ENCODE measurements at places on chromosomes 4 and X. TPM values are rescaled to one million over a fixed set of nuclear protein-coding genes. Genes with fewer than 3 reads are reported as not detected.

The NKX6-1 gene
- total RNA-seq: not detected

- DNase-seq: no peak
These were observed 151.6 kb downstream of the EMCN start for GRCh38 chr4:100366213-100366612.

DNA sequence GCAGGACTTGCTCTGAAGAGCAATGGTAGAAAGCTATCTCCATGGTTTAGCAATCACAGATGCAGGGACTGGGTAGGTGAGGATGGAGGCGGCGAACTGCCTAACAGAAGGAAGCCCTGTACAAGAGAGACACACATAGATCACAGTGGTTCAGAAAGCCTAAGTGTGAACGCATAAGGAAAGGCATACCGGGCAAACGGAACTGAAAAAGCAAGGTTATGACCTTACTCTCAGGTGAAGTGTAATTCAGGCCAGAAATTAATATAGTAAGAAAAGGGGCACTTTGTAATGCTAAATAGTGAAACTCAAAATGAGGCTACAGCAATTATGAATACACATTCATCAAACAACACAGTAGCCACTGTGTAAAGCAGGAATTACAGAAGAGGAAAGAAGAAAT is 126.6 kb downstream of the PALLD start:
- DNase-seq: no peak

- DNase-seq: peak; percentile 38
These were observed 62.8 kb downstream of the PPP1R2C start for GRCh38 chrX:42714981-42715700.

The NXF2 gene
- not detected for total RNA-seq

DNA sequence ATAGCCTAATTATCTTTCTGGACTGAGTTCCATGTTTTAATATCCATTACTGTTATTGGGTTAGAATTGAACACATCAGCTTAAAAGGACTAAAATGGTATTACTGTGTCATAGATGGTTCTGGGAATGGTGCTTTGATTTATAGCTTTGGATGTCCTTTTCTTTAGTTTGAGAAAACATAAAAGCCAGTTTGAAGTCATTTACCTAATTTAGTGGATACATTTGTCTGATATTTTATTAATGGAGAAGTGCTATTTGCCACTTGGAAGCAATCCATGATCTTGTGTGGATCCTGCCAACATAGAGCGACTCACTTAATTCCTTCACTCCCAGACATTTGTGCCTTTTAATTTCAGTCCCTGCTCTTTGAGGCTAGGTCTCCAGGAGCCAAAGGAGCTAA is 212.4 kb upstream of the PACRGL start:
- DNase-seq: no peak

DNA sequence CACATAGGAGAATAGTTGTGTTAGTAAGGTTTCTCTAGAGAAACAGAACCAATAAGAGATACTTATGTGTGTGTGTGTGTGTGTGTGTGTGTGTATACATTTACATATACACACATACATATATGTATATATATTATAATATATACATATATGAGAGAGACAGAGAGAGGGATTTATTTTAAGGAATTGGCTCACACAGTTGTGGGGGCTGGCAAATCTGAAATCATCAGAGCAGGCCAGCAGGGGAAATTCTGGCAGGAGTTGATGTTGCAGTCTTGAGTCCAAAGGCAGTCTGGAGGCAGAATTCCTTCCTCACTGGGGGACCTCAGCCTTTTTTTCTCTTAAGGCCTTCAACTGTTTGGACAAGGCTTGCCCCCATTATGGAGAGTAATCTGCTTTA is 38.6 kb upstream of the NHS start:
- no peak for DNase-seq

DNA sequence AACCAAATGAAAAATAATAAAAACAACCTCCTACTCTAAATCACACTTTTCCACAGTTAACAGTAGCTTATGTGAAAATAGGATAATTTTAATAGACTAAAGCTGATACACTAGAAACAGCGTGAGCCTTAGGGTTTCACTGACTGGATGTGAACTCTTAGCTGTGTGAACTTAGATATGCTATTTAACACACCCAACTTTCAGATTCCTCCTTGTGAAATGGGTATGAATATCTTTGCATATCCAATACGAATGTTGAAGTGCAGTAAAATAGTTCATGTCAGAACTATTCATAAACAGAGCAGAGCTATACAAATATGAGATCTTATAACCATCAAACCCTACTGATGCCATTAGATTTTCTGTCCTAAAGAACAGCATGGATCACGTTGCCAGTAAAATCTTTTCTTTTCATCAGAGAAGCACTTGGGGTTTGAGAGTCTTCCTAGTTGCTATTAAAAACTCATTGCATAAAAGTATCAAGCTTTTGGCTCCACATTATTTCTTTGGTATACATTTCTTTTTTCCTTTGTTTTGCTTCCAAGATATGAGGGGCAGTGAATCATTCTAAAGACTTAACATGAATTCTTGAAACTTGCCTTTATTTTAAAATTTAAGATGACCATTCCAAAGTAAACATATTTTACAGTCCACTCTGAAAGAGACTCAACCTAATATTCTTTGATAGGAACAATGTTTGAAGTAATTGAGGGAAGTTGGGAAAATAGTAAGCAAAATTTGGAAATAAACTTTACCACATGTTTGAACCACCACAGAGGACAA is 102.4 kb downstream of the CPE start:
- DNase-seq: no peak

GRCh38 chr4:114729068-114729738 is 130.6 kb downstream of the UGT8 start:
- DNase-seq: no peak

DNA sequence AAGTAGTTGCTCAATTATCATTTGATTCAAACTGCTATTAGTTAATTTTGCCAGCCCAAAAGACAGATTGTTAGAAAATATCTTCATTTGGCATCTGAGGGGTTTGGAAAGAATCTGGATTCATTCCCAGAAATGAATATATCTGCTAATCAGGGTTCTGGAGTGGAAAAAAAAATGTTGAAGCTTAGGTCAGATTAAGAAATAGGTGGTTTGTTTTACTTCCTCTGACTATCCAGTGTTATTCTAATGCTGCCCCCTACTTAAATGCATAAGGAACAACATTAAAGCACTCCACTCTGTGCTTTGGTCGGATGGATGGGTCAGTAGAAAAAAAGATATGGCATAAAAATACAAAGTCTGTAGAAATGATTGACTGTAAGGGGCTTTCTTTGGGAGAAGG is 89.0 kb downstream of the LUZP4 start:
- no peak for DNase-seq

DNA sequence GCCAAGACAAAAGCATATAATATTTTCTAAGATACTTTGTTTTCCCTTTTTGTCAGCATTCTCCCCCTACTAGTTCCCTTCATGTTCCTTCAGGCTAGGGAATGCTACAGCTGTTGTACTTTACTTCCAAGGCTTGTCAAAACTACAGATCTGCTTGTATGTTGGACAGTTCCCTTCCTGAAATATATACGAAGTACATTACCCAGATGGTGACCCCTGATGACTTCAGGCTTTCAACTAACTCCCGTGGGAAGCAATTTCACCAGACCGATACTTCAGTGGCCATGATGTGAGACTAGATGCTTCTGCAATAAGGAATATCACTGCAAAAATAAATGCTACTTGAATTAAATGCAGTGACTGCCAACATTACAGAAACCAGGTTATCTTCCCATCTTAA is 332.8 kb downstream of the SH2D1A start:
- no peak for DNase-seq

DNA sequence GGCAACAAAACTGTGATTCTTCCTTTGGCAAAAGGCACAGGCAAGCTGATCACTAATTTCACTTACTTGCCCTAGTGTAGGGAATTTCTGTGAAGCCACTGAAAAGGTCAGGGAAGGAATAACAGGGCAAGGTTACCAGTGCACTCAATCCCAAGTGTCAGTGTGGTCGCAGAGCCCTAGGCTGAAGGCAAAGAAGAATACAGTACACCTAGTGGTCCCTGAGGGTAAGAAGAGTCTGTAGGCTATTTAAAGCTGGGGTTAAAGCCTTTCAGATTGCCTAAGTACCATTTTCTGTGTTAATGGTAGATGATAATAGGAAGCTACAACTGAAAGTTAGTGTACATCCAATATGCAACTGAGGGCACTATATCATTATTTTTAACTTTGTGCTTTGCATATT is 173.6 kb upstream of the NRK start:
- no peak for DNase-seq

GRCh38 chr4:165982934-165983333 is 109.9 kb downstream of the TLL1 start:
- no peak for DNase-seq

Data from Right ventricle myocardium superior (tissue), 1 donor.